Pulmonary artery endothelial cell (primary cell): ENCODE measurements at places on chromosomes 7 and 10. TPM values are rescaled to one million over a fixed set of nuclear protein-coding genes. Genes with fewer than 3 reads are reported as not detected.

Gene ASB10
- total RNA-seq: not detected in 2 replicates

Gene EN2
- total RNA-seq: 0.04 TPM in 1 of 2 replicates, not detected in the other

Gene ACSM6
- total RNA-seq: not detected in 2 replicates

Gene SPDYE9
- not detected in 2 replicates for total RNA-seq

Gene CABCOCO1
- 0.33 TPM in 1 of 2 replicates, not detected in the other for total RNA-seq

Gene CDHR1
- total RNA-seq: not detected in 2 replicates

Gene SEMA3D
- total RNA-seq: 0.95 and 1.8 TPM in 2 replicates

Gene HTRA1
- 68.1 and 94.2 TPM in 2 replicates for total RNA-seq

Gene SH2D4B
- total RNA-seq: under 0.01 TPM in 1 of 2 replicates, not detected in the other

Gene GLI3
- total RNA-seq: 2.3 and 3.8 TPM in 2 replicates
